A673 (cell line): ENCODE measurements at places on chromosomes 13 and 19. TPM values are rescaled to one million over a fixed set of nuclear protein-coding genes. Genes with fewer than 3 reads are reported as not detected.

The SLITRK5 gene
- total RNA-seq, result 1.3 and 2.2 TPM in 2 replicates

- DNase-seq, result no peak
These were observed 241.4 kb downstream of the ENOX1 start for GRCh38 chr13:43545317-43545874.

GRCh38 chr19:31706131-31706530, 356.9 kb upstream of the TSHZ3 start:
- no peak for DNase-seq

The ATP4B gene
- total RNA-seq, result not detected in 2 replicates

DNA sequence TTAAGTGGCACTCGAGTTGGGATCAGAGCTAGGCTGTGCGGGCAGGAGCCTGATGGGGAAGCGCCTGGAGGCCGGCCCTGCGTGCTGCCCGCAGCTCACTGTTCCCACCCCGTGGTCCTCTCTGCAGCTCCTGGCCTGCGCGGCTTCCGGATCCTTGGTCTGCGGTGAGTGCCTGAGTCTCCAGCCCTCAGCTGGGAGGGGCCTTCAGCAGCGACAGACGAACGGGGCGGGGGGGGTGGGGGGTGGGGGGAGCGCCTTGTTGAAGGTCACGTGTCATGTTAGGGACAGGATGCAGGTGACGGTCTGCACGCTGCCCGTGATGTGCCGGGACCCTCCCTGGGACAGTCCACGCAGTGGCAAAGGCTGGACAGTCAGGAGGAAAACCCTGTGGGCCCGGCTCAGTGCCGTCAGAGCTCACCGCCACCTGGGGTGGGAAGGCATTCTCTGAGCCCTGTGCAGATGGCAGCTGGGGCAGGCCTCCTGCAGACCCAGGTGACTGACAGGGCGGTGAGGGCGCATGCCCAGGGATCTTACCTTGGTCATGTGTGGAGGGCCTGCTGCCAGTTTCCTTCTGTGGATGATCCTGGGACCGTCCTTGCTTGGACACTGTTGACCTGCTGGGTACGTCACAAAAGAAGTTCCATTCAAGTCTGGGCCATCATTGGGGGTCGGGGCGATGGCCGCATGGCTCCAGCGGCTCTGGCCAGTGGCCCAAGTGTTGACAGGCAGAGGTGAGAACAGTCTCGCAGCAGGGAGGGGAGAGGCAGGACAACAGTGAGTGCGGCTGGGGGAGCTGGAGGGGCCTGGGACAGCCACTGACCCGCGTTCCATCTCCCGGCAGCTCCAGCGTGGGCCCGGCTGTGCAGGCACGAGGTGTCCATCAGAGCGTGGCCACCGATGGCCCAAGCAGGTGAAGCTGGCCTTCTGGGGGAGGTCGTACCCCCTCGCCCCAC, 4.3 kb downstream of the NDUFS7 start:
- DNase-seq, result no peak

DNA sequence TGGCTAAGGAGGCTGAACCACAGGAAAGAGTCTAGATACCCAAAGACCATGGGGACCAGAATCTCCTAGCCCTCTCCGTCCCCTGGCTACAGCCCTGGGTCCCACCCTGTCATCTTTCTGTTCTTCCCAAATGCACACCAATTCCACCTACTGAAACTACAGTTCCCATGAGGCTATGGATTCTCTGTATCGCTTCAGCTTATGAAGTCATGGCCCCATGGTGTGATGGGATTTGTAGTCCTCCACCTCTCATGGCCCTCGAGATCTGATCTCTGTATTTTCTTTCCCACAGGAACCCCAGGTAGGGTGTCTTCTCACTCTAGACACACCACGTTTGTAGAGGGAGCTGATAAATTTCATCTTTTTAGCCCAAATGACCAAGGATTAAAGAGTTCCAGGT, 11.8 kb downstream of the PTPRH start:
- DNase-seq, result peak; percentile 59

- DNase-seq, result peak; percentile 57
These were observed 2.2 kb downstream of the ZIC2 start for GRCh38 chr13:99983499-99984401.

The ANKRD27 gene
- total RNA-seq, result 25.0 and 27.8 TPM in 2 replicates

The KLK2 gene
- total RNA-seq, result not detected in 2 replicates

DNA sequence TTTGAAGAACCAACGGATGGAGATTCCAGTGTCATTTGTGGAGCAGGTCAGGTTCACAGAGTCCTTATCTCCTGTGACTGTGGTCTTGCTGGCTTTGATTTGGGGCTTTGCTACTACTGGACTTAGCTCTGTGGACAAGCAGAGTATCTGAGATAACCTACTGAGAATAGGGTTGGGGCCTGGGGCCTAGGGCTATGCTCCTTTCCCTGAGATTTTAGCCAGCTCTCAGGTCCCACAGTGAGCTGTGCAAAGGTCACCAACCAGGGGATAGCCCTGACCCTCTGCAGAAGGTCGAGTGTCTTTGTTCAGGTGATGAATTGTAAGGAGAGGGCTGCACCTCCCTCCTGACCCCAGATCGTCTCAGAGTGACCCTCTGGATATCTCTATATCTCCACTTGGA, 9.2 kb downstream of the CEACAM1 start:
- no peak for DNase-seq

The ZFR2 gene
- total RNA-seq, result 1.7 and 2.0 TPM in 2 replicates

The CPAMD8 gene
- 0.82 and 1.0 TPM in 2 replicates for total RNA-seq

- peak; percentile 56 for DNase-seq
These were observed 704.4 kb upstream of the PCDH20 start for GRCh38 chr13:62119739-62120700.

DNA sequence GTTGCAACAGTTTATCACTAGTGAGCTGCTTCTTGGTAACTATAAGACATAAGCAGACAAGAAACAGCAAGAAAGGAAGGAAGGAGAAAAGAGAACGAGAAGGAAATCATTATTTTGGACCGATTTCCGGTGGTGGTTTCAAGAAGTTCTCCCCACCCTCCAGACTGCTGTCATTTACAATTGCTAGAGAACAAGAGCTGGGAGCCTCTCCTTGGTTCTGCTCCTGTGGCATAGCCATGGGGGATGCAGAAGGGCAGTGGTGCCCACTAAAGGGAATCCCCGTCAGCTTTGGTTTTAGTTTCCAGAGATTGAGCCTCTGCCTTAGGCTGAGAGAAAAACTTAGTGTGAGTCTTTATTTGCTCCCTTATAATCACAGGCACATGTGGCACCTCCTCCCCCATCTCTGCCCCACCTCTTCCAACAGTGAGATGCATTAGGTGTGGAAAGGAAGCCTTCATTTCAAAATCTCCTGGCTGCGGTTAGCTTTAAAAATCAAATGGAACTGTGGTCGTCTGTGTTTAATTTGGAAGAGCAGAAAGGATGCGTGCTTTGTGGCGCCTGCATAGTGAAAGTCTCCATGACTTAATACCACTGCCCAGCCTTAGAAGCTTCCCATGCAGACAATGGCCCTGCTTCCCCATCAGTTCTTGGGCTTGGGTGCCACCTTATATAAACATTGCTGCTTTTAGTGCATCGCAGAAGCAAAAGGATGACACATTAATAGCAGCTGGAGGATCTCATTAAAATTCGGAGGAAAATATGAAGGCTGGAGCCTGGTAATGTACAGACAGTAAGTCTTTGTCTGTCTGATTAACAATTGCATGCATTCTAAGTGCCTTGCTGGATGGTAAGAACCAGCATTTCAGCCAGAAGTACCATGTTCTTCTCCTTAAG, 25.0 kb downstream of the LRCH1 start:
- DNase-seq, result no peak

DNA sequence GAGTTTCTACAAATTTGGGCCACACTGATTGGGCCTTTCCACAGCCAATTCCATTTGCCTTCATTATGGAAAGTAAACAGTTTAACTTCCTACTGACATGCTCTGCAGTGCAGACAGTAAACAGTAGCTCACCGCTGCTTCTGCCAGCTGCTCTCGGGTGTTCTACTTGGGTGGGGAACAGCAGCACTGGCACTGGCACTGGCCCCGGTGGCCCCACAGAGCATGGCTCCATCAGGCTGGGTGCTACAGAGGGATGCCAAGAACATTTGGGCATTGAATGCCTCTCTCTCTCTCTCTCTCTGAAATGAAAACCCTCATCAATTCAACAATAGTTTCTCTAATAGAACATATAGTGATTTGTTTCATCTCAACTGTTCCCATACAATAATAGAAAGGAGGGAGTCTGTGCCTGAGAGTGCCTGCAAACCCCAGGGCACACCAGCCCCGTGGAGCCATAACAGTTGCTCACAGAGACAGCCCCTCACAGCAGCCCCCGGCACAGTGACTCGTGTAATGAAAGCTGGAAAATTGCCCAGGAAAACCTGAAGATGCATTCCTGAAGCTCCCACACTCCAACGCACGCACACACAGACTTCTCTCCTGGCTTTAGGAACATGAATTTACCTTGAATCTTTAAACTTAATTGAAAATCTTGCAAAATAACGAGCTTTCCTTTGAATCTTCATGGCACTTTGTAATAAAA, 38.2 kb upstream of the GJB6 start:
- no peak for DNase-seq

DNA sequence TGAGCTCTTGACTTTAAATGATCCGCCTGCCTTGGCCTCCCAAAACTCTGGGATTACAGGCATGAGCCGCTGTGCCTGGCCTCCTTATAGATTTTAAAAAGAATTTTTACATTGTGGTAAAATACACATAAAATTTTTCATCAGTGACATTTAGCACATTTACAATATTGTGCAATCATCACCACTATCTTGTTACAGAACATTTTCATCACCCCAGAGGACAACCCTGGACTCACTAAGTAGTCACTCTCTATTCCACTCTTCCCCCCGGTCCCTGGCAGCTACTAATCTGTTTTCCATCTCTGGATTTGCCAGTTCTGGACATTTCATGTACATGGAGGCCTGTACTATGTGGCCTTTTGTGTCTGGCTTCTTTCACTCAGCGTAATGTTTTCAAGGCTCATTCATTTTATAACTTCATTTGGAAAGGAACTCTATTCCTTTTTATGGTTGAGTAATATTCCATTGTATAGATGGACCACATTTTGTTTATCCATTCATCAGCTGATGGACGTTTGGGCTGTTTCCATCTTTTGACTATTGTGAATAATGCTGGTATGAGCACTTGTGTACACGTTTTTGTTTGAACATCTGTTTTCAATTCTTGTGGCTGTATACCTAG, 19.9 kb downstream of the MEGF8 start:
- no peak for DNase-seq

- DNase-seq, result no peak
These were observed 1149.8 kb upstream of the MIR17HG start for GRCh38 chr13:90197722-90198121.

DNA sequence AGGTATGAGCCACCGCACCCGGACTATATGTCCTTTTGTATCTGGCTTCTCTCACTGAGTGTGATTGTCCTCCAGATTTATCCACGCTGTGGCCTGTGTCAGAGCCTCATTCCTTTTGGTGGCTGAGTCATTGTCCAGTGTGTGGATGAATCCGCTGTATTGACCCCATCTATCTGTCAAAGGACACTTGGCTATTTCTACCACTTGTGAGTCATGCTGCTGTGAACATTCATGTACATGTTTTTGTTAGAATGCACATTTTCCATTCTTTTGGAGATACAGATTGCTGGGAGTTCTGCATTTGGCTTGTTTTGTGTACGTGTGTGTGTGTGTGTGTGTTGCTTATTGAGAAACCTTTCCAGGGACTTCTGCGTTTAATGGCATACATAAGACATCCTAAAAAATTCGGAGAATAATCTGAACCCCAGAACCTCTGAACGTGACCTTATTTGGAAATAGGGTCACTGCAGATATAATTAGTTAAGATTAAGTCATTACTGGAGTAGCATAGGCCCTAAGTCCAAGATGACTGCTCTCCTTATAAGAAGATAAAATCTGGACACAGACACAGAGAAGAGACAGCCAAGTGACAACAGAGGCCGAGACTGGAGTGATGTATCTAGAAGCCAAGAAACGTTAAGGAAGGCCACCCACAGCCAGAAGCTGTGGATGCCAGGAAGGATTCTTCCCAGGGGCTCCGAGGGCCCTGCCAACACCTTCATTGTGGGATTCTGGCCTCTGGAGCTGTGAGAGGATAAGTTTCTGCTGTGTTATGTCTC, 4.9 kb upstream of the GIPC3 start:
- no peak for DNase-seq

DNA sequence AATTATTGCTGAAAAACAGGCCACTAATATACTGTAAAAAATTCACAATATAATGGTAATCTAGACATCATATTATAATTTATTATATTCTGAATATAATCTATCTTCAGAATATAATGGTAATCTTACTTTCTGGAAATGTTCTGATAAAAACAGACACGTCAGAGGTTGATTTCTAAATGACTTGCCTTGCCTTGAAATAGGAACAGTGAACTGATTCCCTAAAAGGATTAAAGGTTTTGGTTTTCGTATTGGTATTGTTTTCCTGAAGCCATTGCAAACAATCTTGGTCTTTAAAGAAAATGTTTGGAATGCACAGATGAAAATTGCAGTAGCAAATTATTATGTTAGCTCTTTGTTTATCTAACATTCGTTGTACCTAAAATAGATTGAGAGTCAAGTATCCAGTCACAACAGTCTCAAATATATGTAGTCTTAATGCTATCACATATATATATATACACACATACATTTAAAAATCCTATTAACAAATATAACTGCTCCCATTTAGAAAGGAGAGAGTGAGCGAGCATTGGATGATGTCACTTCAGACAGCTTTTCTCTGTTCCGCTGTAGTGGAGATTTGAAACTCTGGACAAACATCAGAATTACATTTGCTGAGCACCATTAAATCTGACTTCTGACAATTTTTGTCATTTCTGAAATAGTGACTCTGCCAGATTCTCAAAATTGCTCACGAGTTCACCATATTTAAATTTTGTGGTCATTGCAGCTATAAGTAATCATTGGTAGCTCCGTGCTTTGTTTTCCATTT, 1.7 kb downstream of the ITM2B start:
- DNase-seq, result peak; percentile 33

DNA sequence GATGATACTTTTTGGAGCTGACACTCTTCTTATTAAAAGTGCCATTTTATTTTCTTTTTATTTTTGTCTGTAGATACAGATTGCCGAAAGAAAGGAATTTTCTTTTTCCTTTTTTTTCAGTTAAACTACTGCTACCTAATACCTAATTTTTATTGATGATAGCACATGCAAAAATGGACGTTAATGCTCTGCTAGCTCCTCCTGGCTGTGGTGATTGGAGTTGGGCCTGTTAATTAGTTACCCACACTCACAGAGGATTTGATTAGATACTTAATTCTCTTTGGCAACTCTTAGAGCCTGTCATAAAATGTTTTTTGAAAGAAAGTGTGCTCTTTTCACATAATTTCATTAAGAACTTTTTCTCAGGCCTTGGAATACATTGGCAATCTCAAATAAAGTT, 366.8 kb downstream of the DCT start:
- no peak for DNase-seq

The ADM5 gene
- 4.3 TPM in 2 replicates for total RNA-seq

The RNF113B gene
- total RNA-seq, result not detected in 2 replicates

The SMIM44 gene
- not detected in 2 replicates for total RNA-seq

GRCh38 chr19:18992696-18993095, 40.6 kb downstream of the SUGP2 start:
- no peak for DNase-seq
